T-helper 1 cell (primary cell): ENCODE measurements at places on chromosomes 12 and 14.

GRCh38 chr12:163406-163986 lies 50.5 kb downstream of the SLC6A12 start:
- no peak for DNase-seq

DNA sequence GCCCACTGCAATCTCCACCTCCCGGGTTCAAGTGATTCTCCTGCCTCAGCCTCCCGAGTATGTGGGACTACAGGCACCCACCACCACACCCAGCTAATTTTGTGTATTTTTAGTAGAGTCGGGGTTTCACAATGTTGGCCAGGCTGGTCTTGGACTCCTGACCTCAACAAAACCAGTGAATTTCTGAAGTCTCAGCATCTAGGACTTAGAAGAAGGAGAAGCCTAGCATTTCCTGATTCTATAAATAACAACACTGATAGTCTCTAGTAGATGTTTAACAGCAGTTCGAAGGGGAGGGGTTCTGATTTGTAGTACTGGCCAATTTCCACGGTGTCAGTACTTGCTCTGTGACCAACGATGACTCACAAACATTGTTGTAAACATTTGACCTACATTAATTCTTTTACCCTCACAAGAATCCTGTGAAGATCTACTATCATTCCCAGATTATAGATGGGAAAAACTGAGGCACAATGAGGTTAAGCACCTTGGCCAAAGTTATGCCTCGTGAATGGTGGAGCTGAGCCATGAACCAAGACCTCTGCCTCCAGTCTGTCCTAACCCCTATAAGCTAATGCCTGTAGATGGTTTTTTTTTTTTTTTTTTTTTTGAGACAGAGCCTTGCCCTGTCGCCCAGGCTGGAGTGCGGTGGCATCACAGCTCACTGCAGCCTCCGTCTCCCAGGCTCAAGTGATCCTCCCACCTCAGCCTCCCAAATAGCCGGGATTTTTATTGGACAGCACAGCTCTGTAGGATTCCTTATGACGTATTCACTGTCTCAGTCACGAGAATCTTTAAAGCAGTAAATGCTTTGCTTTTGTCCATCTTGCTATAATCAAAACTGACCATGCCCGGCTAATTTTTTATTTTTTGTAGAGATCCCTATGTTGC lies 5.2 kb downstream of the P2RX4 start:
- peak; percentile 36 for DNase-seq

GRCh38 chr14:36513012-36513420 lies 7.0 kb downstream of the NKX2-1 start:
- DNase-seq: no peak

GRCh38 chr14:81153187-81153586 lies 67.6 kb downstream of the GTF2A1 start:
- no peak for DNase-seq

DNA sequence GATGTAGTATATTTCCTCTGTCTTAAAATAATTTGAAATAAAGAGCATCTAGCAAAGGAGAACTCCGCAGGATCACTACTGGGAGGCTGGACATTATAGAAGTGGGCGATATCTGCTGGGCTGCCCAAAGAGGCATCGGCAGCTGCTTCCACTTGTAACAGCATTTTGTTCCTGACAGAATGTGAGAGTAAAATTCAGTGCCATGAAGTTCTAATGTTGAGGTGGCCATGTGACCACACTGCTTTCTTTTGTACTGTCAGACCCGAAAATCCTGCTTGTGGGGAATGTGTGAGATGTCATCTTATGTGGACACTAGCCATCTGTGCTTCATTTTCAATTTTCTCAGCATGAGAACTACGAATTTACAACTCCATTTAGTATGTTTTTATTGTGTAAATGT lies 151.9 kb downstream of the ACSS3 start:
- no peak for DNase-seq
